Muscle of arm (tissue), 14 donors: ENCODE measurements at places on chromosomes 6 and 20.
A peak's percentile ranks its signal among the peaks of the same experiment; 100 is the strongest.

DNA sequence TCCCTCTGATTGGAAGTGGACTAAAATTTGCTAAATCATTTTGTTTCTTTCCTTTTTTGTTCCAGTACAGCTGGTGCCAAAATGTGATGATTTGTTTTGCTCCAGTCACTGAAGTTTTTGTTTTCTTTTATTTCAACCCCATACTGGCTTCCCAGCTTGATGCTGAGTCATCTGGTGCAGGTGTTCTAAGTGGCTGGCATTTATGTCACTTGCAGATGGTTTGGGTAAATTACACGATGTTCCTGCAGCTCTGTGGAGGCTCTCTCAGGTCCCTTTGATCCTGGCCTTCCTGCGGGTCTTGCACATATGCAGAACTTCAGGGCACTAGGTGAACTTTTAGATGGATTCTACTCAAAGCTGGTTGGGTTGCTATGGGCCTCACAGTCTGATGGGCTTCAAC lies 577.7 kb downstream of the HAO1 start:
- DNase-seq = no peak

GRCh38 chr6:168166627-168167026 lies 87.6 kb upstream of the FRMD1 start:
- no peak for DNase-seq

- no peak for DNase-seq
Measured at GRCh38 chr6:11058406-11058805, 14.3 kb upstream of the ELOVL2 start.

- DNase-seq = peak; percentile 65
Measured at GRCh38 chr6:151004383-151005024, 139.0 kb downstream of the MTHFD1L start.

GRCh38 chr6:134217105-134217797 lies 100.7 kb downstream of the SGK1 start:
- no peak for DNase-seq

DNA sequence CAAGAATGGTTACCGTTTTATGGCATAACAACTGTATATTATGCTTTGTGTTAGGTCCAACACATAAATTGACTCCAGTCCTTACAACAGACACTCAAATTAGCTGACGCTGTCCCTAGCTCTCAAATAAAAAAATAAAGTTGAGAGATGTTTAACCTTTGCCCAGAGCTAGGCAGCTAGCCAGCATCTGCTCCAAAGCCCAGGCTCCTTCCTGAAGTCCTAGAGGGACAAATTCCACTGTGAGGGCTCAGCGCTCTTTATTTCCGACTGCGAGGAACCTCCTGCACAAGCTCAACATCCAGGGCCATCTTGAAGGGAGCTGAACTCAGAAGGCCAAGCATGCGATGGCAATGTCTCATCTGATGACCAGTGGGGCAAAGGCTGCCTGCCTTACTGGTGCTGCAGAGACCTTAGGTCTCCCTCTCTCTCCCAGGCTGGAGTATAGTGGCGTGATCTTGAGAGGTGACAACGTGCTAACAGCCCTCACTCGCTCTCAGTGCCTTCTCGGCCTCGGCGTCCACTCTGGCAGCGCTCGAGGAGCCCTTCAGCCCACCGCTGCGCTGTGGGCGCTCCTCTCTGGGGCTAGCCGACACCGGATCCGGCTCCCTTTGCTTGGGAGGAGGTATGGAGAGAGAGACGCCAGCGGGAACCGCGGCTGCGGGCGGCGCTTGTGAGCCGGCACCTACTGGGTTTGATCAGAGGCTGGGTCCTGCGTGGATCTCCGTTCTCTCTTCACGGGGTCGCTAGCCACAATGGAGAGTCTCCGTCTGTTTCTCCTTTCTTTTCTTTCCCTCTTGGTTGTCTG lies 24.7 kb upstream of the GFOD1 start:
- DNase-seq = no peak

GRCh38 chr6:43861212-43861894 lies 91.3 kb downstream of the VEGFA start:
- DNase-seq = no peak

DNA sequence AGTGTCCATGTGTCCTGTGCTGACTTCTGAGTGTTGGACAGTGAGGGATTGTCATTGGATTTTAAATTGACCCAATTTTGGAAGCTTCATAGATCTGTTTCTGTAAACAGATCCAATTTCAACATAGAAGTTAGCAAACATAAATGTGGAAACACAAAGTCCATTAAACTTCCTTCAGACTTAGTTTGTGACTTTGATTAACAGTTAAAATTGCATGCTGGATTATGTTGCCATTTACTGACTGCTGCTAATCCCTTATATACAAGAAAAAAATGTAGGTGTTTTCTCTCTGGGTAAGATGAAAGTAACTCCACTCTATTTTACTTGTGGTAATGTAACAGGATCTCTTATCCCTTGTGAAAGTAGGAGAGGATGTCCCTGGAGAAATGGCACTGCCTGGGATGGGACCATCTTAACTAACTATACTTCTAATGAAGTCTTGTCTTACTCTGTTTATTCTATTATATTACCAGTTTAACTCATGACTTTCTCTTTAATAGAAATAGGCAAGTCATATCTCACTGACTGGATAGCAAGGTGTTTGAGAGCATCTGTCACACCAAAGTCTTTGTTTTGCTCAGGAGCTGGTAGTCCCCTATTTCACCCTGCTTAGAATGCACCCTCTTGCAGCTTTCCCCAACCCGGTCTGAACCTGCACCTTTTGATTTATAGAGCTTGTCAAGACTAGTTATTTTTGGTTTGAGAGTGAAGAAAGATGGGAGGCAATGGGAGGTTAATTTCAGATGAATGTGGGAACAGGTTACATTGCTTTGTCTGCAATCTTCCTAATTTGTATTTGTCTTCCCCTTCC lies 7.2 kb downstream of the TPX2 start:
- DNase-seq = no peak

DNA sequence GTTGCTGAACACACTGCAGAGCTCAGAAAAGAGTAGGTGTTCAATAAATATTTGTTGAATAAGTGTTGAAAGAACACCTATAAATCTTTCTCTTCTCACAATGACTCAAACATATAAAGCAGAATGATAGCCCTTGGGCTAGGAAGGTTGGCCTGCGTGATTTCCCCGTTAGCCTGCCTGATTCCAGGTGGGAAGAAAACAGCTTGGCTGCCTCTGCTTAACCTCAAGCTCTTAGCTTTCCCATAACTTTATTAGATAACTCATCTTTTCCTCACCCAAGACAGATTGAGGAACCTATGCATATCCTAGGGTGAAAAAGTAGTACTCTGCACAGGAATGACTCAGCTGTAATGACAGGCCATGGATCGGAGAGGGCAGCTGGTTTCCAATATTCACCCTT lies 300.3 kb upstream of the ID4 start:
- no peak for DNase-seq

DNA sequence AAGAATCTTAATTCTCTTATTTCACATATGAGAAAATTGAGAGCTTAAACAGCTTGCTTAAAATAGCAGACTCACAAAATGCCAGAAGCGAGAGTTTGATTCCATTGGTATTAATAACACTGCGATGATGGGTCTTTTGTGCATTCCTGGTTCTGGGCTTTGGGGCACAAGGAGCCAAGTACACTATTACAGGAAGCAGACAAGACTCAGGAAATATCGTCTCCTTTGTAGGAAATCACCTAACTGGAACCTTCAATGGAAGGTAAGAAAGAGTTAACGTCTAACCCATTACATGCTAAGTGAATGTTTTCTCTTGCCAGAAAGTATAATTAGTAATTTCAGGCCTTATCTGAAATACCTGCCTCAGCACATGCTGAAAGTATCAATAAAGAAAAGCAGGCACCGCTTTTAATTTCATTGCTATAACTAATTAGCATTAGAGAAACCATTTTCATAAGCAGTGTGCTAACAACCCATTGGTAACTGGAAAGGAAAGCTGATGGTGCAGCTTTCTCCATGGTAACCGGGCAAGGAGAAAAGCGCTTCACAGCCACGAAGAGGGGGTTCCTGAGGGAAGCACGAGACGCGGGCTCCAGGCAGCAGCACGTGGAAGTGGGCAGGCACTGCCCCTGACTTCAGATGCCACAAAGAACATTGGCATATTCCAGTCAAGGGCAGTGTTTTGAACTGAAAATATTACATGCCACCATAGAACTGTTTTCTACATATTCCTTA lies 206.7 kb upstream of the AGPAT4 start:
- no peak for DNase-seq

GRCh38 chr6:168417679-168418557 lies 23.1 kb upstream of the SMOC2 start:
- DNase-seq = peak; percentile 80

DNA sequence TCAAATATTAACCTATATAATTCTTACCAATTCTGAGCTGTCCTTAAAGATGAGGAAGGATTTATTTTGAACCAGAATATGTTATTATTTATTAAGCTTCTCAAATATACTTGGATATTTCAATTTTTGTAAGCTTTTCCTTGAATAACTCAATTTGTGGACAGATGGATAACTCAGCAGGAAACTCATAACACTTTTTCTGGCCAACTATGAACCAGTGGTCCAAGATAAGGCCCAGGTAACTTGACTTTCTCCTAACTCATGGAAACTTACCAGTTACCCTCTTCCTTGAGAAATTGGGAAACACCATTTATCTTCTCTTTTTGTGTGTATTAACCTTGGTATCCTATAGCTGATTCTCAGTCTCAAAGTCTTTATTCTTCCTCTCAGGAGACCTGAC lies 427.5 kb upstream of the SYNCRIP start:
- DNase-seq = no peak

- DNase-seq = no peak
Measured at GRCh38 chr20:12482661-12483060, 526.1 kb upstream of the SPTLC3 start.

GRCh38 chr6:45535933-45536332 lies 158.2 kb upstream of the SUPT3H start:
- no peak for DNase-seq

- DNase-seq = no peak
Measured at GRCh38 chr6:147664092-147664491, 155.6 kb downstream of the SAMD5 start.

DNA sequence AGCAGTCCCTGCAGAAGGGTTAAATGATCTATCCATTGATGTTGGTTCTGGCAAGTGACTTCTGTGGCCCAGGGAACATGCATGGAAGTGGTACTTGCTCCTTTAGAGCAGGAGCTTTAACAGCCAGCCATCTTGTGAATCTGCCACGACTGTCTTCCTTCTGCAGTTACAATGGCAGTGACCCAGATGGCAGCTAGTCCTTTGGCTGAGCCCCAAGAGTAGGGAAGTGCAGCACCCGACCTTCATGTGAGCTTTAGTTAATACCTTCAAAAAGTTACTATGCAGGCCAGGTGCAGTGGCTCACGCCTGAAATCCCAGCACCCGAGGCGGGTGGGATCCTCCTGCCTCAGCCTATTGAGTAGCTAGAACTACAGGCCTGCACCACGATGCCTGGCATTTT lies 66.4 kb downstream of the POPDC3 start:
- DNase-seq = no peak

DNA sequence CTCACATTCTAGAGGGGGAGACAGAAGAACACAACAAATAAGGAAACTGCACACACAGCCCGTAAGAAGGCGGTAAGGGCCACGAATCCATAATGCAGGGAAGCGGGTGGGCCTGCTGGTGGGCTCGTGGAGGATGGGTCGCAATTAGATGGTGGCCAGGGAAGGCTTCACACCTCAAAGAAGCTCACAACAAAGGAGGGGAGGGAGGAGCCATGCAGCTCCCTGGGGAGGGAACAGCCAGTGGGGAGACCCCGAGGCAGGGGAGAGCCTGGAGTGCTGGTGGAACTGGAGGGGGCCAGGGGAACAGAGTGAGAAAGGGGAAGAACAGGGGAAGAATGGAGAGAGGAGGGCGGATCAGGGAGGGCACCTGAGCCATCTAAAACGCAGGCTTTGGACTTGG lies 13.4 kb downstream of the SRC start:
- DNase-seq = no peak

- no peak for DNase-seq
Measured at GRCh38 chr6:168641446-168641845, 200.5 kb downstream of the SMOC2 start.

DNA sequence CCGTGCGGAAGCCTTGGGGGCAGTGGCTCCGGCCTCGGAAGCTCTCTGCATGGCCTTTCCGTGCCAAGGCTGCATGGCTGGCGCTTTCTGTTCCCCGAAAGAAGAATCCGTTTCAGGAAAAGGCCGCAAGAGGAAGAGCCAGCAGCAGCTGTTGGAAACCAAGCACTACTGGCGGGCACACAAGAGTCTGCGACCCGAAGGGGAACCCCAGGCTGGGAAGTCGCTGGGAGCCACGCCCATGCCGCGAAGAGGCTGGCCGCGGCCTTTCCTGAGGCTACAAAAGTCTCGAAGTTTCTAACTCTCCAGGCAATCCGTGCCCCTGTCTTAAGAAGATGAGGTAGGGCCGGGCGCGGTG lies at the start of gene CGAS:
CGAS (minus strand) TSS at position 191 of the 355 bp plus-strand sequence; CDS start at position 75, 116 bp downstream.
- DNase-seq = peak; percentile 84

DNA sequence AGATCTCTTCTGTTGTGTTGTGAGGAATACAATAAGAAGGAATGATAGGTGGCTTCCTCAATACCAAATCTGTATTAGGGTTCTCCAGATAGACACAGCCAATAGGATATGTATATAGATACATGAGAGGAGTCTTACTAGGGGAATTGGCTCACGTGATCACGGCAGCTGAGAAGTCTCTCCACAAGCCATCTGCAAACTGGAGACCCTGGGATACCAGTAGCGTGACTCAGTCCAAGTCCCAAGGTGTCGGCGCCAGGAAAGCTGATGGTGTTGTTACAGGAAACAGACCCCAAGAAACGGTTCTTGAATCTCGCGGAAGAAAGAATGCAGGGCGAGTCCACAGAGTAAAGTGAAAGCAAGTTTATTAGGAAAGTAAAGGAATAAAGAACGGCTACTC lies 61.4 kb downstream of the SYTL3 start:
- DNase-seq = no peak

DNA sequence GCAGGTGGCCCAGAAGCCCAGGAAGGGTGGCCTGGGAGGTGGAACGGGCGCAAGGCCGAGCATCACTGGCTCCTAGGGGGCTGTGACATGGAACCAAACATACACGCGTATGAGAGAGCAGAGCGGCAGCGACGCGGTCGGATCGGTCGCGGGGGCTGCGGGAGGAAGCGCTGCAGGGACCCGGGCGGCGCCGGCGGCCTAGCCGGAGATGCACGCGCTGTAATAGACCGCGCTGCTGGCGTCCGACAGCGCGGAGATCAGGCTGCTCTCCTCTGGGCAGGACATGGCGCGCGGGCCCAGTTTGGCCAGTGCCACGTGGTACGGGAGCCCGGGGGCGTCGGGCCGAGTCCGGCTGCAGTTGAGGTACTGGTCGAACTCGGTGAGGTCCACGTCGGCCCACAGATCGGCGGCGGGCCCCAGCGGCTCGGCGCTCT lies 1.5 kb downstream of the SOX18 start:
- no peak for DNase-seq

DNA sequence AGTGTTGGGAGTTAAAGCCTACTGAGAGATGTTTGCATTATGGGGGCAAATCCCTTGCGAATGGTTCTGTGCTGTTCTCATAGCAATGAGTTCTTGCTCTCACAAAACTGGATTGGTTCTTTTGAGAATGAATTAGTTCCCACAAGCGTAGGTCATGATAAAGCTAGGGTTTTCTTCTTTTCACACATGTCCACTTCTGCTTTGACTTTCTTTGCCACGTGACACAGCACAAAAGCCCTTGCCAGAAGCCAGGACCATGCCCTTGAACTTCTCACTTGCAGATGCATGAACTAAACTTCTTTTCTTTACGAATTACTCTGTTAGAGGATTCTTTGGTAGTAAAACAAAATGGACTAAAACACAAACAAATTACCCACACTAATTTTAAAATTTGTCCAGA lies 922.8 kb downstream of the EPHA7 start:
- no peak for DNase-seq
